ENCODE measurements at places on chromosomes 2 and 18.

DNA sequence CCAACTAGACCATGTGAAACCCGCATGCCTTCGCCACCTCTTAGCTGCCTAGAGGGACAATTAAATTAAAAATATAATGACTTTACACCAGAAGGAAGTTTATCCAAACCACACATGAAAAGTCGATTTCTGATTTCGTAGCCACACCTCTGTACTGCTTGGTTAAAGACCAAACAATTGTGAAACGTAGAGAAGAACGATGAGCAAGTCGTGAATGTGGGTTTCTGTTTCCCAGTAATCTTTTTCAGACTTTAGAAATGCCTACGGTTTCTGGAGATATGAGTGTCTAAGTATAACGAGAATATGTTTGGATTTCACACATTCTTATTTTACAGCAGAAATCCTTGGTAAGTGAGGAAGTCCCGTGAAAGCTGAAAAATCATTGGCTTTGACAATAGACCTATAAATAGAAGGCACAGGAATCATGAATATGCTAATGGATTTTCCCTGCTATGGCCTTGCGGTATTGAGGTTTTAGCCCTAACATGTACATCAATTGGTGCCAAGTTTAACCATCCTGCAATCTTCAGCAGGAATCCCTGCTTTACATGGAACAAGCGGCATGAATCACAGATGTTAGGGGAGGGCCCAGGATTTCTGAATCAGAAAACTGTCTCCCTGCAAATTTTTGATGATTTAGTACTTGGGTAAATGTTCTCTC, 105.6 kb downstream of the TTC32 start:
- no peak for DNase-seq

DNA sequence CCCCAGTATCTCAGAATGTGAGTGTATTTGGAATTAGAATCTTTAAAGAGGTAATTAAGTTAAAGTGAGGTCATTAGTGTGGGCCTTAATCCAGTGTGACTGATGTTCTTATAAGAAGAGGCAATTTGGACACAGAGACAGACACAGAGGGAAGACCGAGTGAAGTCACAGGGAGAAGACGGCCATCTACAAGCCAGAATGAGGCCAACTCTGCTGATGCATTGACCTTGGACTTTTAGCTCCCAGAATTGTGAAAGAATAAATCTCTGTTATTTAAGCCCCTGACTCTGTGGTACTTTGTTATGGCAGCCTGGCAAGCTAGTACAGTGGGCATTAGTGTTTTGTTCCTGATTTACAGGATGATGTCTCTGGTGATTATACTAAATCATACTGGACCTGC, 64.6 kb downstream of the LTBP1 start:
- no peak for DNase-seq

GRCh38 chr2:224126003-224126402, 86.9 kb upstream of the SERPINE2 start:
- no peak for DNase-seq

- no peak for DNase-seq
Measured at GRCh38 chr2:53103679-53104078, 663.9 kb upstream of the CHAC2 start.

GRCh38 chr18:26863921-26864497, 1.5 kb downstream of the AQP4 start:
- no peak for DNase-seq

GRCh38 chr2:1405967-1406366, 7.3 kb upstream of the TPO start:
- DNase-seq, result no peak

DNA sequence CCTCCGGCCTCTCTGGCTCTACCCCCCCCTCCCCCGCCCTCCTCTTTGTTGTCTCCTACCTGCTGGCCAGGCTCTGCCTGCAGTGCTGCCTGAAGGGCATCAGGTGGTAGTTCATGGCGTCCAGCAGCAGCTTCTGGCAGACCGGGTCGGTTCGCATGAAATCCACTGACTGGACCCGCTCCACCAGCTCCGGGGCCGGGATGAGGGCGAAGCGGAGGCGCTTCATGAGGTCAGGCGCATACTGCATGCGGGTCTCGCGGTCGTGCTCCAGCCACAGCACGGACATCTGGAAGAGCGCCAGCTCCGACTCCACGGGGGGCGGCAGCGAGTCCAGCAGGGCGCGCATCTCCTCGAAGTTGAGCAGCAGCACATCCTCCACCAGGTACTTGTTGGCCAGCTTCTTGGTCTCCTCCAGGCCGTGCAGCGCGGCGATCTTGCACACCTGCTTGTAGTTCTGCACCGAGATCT, 3.2 kb downstream of the KLHL14 start:
- DNase-seq, result no peak

Measured in C1 segment of cervical spinal cord (tissue), 14 donors.